ENCODE measurements at places on chromosomes 12 and 14.

DNA sequence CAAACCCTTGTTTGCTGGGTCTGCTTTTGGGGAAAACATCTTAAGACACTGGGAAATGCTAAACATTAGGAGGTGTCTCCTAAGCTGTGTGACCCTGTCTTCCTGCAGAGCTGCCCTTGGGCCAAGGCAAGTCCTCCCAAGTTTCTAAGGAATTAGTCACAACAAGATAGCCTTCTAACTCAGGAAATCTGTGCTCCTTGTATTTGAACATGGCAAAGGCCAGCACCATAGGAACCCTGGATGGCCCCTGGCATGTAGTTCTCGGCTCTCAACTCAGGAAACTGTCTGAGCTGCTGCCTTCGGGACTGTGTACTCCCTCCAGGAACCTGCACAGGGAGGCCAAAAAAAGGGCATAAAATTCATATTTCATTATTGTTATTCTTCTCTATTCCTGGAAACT is 37.6 kb upstream of the LTBP2 start:
- no peak for DNase-seq

GRCh38 chr14:68666899-68667298 is 126.0 kb downstream of the ZFP36L1 start:
- DNase-seq = no peak

GRCh38 chr12:45974171-45974719 is 16.1 kb downstream of the SCAF11 start:
- no peak for DNase-seq

DNA sequence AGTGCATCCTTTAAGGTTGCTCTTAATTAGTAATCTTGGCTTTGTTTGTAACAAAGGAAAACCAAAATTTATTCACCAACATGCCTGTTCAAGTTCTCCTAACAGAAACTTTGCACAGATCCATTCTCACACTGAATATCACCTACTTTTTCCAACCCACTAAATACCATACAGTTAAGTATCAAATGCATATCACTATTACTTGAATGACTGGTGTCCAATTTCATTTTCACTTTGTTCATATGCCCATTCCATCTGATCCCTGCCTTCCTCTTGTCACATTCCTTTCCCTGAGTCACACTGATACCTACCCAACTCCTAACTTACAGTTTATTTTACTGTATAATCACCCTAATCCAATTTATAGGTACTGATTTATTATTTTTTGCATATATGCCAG is 286.4 kb downstream of the NELL2 start:
- DNase-seq = no peak

DNA sequence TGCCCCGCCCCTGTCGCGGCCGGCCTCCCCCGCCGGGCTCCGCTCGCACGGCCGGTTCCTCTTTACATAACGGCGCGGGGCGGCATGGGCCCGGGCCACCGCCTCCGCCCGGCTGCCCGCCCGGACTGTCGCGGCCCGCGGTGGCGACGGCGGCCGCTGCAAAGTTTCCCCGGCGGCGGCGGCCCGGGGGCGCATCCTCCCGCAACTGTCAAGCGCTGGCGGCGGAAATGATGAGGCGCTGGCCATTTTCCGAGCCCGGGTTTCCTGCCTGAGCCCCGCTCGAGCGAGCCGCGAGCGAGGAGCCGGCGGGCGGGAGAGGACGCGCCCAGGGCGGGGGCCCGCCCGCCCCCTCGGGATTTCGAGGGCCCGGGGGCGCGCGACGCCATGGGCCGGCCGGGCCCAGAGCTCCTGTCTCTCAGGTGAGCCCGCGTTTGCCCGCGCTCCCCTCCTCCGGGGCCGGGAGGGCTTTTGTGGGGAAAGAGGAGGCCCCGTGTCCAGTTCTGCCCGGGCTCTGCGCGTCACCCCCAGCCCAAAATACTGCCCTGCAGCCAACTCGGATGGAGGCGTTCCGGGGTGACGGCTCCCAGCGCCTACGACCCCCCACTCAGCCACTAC is at the start of gene SH2B3:
Gene SH2B3 (plus strand): TSS at position 65 of the 615 bp plus-strand sequence. CDS start 12,223 bp downstream, outside the sequence.
- no peak for DNase-seq

GRCh38 chr14:32633224-32633859 is 304.2 kb downstream of the AKAP6 start:
- no peak for DNase-seq

GRCh38 chr12:104571328-104571727 is 114.6 kb downstream of the CHST11 start:
- DNase-seq = no peak

DNA sequence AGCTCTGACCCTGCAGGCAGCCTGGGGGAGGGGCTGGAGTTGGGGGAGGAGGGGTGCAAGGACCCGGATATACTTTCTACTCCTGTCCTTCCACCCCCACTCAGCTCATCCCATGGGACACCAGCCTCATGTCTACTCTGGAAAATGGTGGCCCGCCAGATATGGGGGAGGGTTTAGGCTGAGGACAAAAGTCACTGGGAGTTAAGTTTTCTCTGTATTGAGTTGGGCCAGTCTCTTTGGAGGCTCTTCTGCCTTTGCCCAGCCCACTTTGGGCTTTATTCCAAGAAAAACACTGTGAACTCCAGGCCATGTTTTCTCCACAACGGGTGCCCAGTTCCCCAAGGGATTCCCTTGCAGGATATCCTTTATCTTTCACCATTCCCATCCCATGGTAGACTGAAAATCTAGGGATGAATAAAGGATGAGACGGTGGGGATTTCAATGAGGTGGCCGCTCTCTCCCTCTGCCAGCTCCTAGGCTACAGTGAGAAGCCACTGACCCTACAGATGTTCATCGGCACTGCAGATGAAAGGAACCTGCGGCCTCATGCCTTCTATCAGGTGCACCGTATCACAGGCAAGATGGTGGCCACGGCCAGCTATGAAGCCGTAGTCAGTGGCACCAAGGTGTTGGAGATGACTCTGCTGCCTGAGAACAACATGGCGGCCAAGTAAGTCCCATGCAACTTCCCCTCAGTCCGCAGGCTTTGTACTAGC is 4.9 kb downstream of the NFATC4 start:
- no peak for DNase-seq

GRCh38 chr14:92696366-92696765 is 52.1 kb downstream of the LGMN start:
- no peak for DNase-seq

- DNase-seq = no peak
Observed at GRCh38 chr14:105527381-105527825, 1.0 kb downstream of the TMEM121 start.

GRCh38 chr12:11902525-11902875 is 168.2 kb upstream of the BCL2L14 start:
- DNase-seq = no peak

- no peak for DNase-seq
Observed at GRCh38 chr12:117441751-117442150, 80.3 kb upstream of the NOS1 start.

DNA sequence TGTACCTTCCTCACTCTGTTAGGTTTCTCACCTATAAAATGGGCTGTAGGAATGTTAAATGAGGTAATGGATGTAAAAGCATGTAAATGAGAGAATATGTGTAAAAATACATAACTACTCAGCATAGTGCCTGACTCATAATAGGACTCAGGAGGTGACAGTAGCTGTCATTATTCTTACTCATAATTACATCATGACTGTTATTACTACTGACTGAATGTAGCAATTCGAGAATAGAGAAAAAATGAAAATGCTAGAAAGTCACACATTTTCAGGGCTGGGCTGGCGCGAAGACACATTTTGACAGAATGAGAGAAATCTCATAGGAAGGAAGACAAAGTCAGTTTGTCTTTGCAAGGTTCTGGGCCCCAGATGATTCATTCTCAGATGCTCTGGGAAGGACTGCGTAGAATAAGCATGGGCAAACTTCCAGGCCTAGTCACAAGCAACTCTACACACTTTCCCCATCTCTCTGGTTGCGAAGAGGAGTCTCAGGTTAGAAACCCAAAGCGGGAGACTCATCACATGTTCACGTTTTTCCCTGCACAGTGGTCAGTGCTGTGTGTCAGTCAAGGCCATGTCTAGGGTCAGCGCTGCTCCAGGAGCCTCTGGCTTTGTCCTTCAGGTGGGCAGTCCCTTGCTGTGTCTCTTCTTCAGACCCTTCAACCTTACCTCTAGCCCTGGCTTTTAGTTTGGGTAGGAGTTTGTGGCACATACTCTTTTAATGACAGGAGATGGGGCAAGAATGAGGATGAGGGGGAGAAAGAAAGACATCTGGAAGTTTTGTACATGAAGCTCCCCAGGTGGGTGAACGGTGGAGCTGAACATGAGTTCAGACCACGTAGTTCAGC is 8.4 kb downstream of the GPRC5A start:
- no peak for DNase-seq

DNA sequence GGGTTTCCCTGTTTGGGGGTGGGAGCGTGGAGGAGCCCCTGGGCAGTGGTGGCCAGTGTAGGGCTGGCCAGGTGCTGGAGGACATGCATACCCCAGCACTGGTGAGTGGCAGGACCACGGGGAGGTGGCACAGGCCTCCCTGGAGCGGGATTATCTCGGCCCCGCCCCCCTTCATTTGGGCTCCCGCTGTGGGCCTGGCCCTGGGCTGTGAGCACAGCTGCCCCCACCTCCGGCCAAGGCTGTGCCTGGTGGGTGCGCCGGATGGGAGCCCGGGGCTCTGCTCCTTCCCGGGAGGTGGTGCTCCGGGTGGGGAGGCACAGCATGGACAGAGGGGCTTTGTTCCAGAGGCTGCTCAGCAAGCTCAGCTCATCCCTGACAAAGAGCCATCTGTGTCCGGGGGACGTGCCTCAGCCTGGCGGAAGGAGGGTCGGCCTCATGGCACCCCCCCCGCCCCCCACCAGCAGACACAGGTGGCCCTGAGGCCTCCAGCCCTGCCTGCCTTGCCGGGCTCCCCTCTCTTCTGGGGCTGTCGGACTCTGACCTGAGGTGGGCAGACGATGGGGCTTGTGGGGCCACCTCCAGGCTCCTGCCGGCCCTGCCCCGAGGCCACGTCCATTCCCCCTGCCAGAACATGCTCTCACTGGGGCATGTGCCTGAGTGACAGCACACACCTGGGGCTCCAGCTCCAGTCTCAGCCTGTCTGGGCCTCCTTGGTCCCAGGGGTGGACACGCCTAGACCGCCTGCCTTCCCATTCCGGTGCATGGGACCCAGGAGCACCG is 8.4 kb downstream of the TEDC1 start:
- no peak for DNase-seq

DNA sequence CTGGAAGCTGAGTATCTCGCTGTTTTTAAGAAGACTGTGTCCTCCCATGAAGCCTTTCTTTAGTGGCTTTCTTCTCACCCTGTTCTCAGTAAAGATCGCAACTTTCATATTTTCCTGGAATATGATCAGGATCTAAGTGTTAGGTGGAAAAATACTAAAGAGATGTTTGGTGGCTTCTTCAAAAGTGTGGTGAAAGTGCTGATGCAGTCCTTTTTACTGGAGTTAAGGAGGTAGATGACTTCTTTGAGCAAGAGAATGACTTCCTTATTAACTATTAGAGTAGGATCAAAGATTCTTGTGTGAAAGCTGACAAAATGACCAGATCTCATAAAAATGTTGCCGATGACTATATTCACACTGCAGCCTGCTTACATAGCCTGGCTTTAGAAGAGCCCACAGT is 141.6 kb downstream of the SLC5A8 start:
- no peak for DNase-seq

- DNase-seq = no peak
Observed at GRCh38 chr12:13124656-13125505, 21.4 kb upstream of the GSG1 start.

- no peak for DNase-seq
Observed at GRCh38 chr14:23409475-23409874, 1.4 kb upstream of the MYH6 start.

GRCh38 chr12:45732936-45733335 is 3.4 kb downstream of the ARID2 start:
- DNase-seq = no peak

DNA sequence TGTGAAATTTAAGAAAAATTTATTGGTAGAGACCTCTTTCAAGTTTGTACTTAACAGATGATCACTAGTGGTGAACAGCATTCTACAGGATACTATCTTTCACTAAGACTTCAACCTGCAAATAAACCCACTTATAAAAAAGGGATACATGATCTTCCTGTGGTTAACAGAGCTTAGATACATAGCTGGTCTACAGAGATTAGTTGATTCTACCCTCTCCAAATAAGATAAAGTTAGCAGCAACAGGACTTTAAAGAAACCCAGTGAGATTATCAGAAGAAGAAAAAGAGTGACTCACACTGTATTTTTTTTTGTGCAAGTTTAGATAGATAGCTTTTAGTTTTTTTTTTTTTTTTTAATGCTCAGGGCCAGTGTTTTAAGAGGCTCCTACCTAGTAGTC is 34.5 kb downstream of the USP44 start:
- DNase-seq = no peak

GRCh38 chr14:21534576-21534975 is 8.4 kb upstream of the SALL2 start:
- no peak for DNase-seq

DNA sequence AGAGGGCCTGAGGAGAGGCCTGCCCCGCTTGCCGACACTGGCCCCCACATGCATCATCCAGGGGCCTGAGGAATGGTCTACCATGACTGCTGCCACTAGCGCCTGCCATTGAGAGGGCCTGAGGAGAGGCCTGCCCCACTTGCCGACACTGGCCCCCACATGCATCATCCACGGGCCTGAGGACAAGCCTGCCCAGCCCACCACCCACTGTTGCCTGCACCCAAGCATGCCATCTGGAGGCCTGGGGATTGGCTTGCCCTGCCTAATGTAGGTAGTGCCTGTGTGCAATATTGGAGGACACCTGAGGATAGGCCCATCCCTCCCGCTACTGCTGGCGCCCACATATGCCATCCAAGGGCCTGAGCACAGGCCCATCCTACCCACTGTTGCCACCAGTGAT is 24.4 kb downstream of the CYP46A1 start:
- no peak for DNase-seq

DNA sequence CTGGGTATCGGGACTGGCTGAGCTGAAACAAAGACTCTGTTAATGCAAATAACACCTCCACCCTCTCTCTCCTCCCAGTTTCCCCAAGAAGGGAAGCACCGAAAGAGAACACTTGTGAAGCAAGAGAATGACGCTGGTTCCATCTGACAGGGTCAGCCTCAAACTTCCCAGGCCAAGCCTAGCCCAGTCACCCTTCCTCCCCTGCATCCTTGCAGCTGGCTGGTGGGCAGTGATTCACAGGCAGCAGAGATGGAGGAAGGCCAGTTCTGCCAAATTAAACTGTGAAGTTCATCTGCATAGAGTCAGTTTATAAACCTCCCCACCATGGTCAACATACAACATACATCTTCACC is 2.8 kb downstream of the LRRC74A start:
- no peak for DNase-seq

DNA sequence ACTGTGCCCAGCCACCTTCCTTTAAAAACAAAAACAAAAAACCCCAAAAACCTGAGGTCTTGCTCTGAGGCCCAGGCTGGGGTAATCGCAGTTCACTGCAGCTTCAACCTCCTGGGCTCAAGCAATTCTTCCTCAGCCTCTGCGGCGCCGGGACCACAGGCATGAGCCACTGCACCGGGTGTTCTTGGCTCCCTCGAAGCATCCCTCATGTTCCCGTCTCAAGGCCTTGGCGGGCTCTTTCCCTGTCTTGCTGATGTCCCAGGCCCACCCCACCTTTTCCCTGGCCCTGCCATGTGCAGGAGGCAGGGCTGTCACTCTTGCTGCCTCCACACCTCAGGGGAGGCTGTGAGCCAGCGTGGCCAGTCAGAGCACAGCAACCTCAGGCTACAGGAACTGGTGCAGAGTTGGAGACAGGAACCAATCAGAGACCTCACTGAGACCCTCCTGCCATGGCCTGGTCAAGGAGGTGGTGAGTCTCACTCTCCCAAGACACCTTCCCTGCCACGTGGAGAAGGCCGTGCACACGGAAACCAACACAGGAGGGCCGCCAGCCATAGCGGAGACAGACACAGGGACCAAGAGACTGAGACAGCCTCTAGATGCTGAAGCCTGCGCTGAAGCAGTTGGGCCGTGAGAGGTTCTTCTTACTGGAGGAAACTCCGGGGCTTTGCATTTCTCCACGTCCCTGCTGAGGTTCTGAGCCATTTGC is 6.0 kb upstream of the AMN start:
- DNase-seq = no peak
